ENCODE measurements at places on chromosomes 12 and 14.
A peak's percentile ranks its signal among the peaks of the same experiment; 100 is the strongest.

- DNase-seq, result no peak
Observed at GRCh38 chr14:78752518-78753188, 582.5 kb downstream of the NRXN3 start.

DNA sequence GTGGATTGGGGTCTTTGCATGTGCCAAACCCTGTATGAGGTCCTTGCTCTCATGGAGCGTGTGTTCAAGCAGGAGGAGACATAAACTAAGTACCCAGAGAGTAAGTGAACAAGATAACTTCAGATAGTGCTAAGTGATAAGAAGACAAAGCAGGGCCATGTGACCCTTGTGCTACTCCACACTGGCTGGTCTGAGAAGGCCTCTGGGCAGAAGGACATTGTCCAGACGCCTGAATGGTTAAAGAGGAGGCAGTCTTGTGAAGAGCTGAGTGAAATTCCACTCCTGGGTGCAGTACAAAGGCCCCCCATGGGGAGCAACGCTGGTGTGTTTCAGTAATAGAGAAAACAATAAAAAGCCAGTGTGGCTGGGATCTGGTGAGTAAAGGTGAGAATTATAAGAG is 93.3 kb upstream of the RIC8B start:
- DNase-seq, result no peak

- no peak for DNase-seq
Observed at GRCh38 chr12:46892034-46892705, 66.4 kb upstream of the SLC38A4 start.

DNA sequence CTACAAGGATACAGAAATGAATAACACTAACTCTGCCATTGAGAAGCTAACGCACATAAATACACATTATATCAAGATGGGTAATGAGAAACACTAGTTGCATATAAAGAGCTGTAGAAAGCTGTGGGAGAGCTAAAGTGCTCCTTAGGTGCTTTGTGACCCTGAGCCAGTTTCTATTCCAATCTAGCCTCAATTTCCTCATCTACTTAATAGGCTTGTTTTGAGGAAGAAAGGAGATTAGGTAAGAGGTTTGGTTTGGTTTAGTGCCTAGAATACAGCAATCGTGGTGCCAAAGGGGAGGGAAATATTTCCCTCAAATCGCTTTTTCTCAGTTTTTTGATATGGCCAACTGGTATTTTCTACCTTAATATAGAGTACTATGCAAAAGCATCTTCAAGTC is 994 bp downstream of the SRP54 start:
- no peak for DNase-seq

DNA sequence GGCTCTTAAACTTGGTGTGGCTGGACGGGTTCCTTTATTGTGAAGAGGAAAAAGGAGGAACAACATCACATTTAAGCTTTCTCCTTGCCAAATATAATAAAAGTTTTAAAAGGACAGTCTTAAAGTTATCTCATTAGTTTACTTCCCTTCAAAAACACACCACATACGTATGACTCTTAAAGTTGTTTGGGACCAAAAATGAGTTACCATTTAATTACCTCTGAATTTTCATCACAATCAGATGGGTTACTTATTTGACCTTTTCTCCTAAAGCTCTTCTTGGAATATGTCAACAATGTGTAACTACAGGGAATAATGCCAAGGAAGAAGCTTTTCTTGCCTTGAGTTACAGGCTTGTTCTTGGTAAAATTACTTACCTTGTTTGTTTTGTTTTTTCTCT is 16.4 kb downstream of the RAB21 start:
- no peak for DNase-seq

GRCh38 chr14:93343266-93343665 is 3.7 kb upstream of the COX8C start:
- DNase-seq, result no peak

DNA sequence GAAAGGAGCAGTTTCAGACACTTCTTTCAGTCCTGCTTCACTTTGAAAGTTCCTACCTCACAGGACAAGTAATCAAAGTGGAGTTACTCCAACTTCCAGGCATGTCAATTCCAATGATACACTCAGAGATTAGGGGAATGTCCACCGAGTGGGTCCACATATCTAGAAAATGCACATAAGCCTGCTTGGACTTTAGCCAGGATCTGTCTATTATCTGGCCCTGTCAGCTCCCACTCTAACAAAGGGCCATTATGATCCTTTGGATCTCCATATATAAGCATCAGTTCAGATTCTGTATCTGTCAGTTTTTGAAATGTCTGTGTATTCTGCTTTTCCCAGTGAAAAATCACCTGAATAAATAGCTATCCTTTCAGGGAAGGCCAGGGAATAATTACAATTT is 112.9 kb upstream of the ATXN7L3B start:
- no peak for DNase-seq

DNA sequence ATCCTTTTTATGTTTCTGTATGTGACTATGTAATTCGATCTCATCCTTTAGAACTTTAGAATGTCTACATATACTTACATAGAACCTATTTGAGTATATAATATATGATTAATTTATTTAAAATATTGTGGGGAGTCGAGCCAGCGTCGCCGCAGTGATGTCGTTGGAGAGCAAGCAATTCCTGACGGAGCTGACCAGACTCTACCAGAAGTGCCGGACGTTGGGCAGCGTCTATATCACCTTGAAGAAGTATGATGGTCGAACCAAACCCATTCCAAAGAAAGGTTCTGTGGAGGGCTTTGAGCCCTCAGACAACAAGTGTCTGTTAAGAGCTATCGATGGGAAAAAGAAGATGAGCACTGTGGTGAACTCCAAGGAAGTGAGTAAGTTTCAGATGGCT is 6.4 kb upstream of the CD27 start:
- DNase-seq, result no peak

- peak; percentile 55 for DNase-seq
Observed at GRCh38 chr12:112117685-112118084, 7.7 kb upstream of the TRAFD1 start.
